Right forelimb (tissue), 1 donor: ENCODE measurements at places on chromosomes 1 and 21.

- no peak for DNase-seq
Observed at GRCh38 chr1:163163163-163163562, 39.6 kb downstream of the RGS5 start.

DNA sequence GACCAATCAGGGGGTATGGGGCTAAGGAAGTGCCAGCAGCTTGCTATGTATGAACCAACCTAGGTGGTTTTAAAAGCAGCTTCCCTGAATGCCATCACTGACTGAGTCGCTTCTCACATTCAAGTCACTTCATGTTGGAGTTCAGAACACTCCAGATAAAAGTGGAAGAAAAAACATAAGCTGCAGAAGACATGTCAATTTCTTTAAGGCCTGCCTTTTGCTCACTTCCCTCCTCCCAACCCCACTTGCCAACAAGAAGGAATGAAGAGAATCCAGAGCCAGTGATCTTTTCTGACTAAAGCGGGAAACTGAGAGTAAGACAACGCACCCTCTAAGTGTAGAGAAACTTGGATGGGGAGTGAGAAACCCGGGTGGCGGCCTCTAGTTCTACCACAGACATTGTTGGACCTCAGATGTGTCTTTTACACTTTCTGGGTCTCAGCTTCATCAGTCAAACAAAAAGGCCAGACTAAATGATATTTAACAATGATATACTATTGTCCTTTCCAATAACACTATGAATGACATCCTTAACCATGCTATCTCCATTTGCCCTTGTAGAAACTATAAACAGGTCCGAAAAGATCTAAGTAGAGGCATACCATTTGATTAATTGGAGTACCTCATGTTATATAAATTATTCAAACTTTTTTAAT lies 54.1 kb downstream of the LUZP1 start:
- DNase-seq: no peak

DNA sequence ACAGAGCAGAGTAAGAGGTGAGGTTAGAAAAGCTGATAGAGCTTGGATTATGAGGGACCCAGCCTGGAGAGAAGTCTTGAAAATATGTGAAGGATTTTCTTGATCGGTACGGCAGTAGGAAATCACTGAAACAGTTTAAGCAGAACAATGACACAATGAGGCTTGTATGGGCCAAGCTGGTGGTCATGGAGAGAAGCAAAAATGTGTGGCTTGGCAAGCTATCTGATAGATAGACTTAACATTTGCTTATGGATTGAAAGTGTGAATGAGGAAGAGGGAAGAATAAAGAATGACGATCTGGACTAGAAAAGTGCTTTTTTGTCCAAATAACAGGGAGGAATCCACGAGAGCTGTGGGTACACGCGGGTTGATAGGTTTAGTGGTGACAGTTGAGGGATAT lies 15.4 kb upstream of the XPR1 start:
- DNase-seq: no peak

DNA sequence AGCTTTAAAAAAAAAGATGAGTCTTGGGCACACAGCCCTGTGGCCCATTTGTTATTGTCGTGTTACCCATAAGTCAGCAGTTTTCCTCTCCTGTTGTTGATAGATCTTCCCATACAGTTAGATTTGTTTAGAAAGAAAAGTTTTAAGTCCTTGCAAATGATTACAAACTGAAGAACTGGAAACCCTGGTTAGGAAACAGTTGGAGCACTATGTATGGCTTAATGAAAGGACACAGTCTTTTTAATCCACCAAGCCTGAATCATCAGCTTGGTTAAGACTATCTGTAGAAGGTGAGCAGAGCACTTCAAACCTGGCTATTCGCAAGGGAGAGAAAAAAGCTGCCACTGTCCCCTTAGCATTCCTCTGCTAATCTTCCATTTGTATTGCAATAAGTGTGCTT lies 241.0 kb downstream of the DISC1 start:
- DNase-seq: no peak

DNA sequence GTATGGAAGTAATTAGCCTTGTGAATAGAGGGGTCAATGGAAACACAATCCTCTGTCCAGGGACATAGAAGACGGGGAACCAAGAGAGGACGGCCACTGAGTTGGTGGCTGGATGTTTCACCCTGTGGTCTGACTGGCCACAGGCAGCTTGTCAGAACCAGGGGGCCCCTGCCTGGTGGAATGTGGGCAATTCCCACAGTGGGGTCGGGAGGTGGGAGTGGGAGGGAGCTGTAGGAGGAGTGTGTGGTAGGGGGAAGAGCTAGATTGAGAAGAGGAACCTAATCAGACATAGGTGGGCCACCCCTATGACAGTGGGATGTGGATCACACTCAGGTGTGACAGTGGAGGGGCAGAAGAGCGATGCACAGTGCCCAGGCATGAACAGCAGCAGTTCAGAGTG lies 31.3 kb downstream of the TRIM62 start:
- DNase-seq: no peak

GRCh38 chr1:100229681-100230443 lies 19.8 kb downstream of the DBT start:
- DNase-seq: no peak

DNA sequence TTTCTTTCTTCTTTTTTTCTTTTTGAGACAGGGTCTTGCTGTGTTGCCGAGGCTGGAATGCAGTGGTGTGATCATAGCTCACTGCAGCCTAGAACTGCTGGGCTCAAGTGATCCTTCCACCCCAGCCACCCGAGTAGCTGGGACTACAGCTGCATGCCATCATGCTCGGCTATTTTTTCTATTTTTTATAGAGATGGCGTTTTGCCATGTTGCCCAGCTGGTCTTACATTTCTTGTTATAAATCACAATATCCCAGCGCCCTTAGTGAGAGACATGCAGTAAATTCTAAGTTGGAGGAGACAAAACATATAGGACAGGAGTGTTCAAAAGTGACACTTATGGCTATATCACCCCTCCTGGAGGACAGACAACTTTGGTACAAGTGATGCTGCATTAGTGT lies 31.3 kb upstream of the ACTN2 start:
- DNase-seq: no peak
